ENCODE measurements at places on chromosomes 3 and 15.

DNA sequence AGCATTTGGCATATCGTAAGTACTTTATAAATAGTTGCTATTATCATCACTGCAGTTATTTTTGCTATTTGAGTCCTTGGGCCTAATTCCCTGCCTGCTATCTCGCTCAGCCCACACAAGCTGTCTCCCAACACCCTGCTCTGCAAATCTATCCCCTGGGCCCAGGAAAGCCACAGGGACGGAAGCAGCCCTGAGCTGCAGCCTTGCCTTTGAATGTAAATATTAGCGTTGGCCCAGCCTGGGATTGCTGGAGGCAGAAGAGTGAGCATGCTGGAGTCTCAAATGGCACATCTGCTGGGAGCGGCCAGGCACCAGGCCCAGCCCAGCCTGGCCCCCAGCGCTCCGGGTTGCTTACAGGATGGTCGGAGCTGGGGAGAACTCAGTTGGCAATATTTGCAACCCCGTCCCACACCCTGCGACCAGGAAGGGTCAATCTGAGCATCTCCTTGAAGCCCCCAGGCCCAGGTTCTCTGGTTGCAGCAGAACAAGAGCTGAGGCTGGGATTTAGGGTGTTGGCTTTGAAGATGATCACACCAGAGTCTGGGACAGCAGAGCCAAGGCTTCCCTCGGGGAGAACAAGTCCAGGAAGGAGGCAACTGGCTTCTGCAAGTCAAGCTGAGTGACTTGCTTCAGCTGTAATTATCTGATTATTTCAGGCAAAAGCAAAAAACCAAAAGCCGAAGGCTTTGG is 529.6 kb downstream of the SHQ1 start:
- no peak for DNase-seq

DNA sequence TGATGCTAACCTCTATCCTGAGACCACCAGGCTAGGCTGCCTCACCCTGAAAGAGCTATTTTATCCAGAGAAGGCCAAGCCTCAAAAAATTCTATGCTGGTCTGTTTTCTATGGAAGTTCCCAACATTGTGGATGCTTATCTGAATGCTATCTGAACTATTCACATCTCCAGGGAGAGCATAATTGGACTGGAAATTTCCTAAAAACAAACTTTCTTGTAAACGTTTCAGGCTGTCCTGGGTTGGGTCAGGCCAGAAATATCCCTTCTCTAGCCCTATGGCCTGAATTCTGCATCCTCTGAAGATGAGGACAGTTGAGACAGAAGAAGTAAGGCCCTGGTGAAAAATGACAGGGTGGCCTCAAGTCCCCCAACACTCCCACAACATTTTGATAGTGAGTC is 706.4 kb upstream of the NR2F2 start:
- no peak for DNase-seq

GRCh38 chr3:115699706-115700105 is 76.4 kb downstream of the GAP43 start:
- DNase-seq = no peak

DNA sequence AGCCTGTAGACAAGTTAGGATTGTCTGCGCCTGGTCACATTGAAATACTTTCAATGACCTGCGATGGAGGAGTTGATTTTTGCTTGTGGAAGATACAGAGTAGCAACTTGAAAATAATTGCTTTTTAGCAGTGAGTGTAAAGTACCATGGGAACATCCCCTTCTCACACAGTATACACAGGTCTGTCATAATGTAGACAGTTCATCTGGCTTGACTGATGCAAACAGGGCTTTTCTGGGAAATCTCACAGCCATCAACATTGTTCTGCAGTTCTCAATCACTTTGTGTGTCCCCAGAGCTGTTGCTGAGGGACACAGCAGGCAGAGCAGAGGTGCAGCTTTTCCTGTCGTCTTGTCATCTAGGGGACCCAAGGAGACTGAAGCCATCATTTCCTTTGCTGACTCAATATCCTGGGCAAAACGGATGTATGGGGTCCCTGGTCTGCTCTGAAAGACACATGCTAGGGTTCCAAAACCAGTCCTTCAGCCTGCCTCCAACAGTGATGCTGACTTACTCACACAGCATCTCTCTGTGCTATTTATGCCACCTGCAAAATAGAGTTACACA is 5.3 kb upstream of the REC114 start:
- DNase-seq = no peak

DNA sequence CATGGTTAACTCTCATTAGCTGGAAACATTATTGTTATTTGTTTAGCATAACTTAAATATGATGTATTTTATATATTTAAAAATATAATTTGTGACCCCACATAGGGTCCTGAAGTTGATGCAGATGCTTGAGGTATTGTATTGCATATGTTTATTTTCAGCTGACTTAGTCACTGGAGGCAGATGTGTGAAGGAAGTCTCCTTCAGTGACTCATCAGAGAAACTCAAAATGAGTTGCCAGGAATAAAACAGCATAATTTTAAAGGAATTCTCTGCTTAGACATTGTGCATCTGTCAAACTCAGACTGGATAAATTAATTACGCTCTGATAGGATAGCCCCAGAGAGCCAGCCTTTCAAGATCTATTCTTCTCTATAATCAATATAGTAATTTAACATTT is 7.9 kb upstream of the OR4F6 start:
- DNase-seq = no peak

- DNase-seq = no peak
Observed at GRCh38 chr3:143601723-143602484, 246.4 kb downstream of the SLC9A9 start.

- DNase-seq = no peak
Observed at GRCh38 chr3:58321791-58322190, 10.9 kb upstream of the PXK start.

Measured in stimulated activated effector memory CD8-positive, alpha-beta T cell treated with anti-CD3 and anti-CD28 coated beads, Interleukin-12 subunit alpha, Interleukin-12 subunit beta, amount 100 ng/mL, for 72 hours (primary cell).